Diencephalon (tissue), 1 donor: ENCODE measurements at places on chromosomes 2 and 18. TPM values are rescaled to one million over a fixed set of nuclear protein-coding genes. Genes with fewer than 3 reads are reported as not detected.

Gene COL3A1
- 109 TPM for total RNA-seq

Gene CAD
- total RNA-seq: 27.2 TPM

Gene MOGAT1
- not detected for total RNA-seq

Gene MROH2A
- total RNA-seq: under 0.01 TPM

Gene BOK
- total RNA-seq: 35.1 TPM
